ENCODE measurements at places on chromosomes 12 and 14.

GRCh38 chr14:77063571-77064171 lies 34.4 kb upstream of the CIPC start:
- peaks cover 12% of the 10 kb centered on the region for H3K4me1 ChIP-seq
- no peak overlapping the region for H3K4me3 ChIP-seq
- H3K36me3 ChIP-seq = no peaks in the 10 kb centered on the region
- no peak overlapping the region for H3K27ac ChIP-seq
- no peaks in the 10 kb centered on the region for H3K27me3 ChIP-seq
- DNase-seq = no peak

DNA sequence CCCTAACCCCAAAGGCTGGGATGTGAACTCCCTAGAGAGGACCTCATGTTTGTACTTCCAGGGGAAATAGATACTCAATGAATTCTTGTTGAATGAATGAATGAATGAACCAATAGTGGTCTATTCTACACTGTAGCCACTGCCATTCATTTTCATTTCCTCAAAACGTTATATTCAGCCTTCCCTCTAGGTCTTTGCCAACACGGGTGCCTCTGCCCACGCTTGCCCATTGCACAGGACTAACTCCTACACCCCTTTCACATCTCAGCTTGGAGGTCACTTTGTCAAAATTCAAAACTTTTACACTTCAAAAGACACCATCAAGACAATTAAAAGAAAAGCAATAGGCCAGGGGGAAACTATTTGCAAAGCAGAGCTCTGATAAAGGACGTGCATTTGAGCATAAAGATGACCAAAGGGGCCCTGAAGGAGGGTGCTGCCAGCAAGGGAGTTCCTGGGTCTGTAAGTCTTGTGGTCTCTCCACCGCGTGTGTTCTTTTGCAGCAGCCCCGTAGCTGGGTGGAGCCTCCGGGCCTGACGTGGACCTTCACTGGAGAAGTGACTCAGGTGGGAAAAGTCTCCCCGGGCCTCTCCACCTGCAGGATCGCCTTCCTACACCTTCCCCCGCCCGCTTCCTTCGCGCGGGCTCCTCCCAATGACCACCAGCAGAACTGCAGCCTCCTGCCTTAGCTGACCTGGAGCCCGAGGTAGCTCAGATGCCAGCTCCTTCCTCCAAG lies 31.5 kb downstream of the TMEM63C start:
- H3K4me3 ChIP-seq = no peak overlapping the region
- H3K27me3 ChIP-seq = no peaks in the 10 kb centered on the region
- no peak for DNase-seq
- no peaks in the 10 kb centered on the region for H3K4me1 ChIP-seq

- no peaks in the 10 kb centered on the region for H3K36me3 ChIP-seq
- no peaks in the 10 kb centered on the region for H3K27me3 ChIP-seq
- H3K4me3 ChIP-seq = no peak overlapping the region
- no peak overlapping the region for H3K27ac ChIP-seq
- DNase-seq = no peak
Observed at GRCh38 chr12:4779749-4780148, 59.5 kb downstream of the GALNT8 start.

- no peaks in the 10 kb centered on the region for H3K27me3 ChIP-seq
- H3K4me3 ChIP-seq = no peak overlapping the region
- H3K36me3 ChIP-seq = no peaks in the 10 kb centered on the region
- peak overlapping the region; percentile 30 for H3K27ac ChIP-seq
- DNase-seq = no peak
Observed at GRCh38 chr12:11780521-11781101, 131.1 kb downstream of the ETV6 start.

- DNase-seq = no peak
- peaks cover 40% of the 10 kb centered on the region for H3K4me1 ChIP-seq
- no peak overlapping the region for H3K27ac ChIP-seq
- H3K36me3 ChIP-seq = no peaks in the 10 kb centered on the region
- no peak overlapping the region for H3K4me3 ChIP-seq
Observed at GRCh38 chr14:105305345-105305744, 4.5 kb upstream of the BRF1 start.

DNA sequence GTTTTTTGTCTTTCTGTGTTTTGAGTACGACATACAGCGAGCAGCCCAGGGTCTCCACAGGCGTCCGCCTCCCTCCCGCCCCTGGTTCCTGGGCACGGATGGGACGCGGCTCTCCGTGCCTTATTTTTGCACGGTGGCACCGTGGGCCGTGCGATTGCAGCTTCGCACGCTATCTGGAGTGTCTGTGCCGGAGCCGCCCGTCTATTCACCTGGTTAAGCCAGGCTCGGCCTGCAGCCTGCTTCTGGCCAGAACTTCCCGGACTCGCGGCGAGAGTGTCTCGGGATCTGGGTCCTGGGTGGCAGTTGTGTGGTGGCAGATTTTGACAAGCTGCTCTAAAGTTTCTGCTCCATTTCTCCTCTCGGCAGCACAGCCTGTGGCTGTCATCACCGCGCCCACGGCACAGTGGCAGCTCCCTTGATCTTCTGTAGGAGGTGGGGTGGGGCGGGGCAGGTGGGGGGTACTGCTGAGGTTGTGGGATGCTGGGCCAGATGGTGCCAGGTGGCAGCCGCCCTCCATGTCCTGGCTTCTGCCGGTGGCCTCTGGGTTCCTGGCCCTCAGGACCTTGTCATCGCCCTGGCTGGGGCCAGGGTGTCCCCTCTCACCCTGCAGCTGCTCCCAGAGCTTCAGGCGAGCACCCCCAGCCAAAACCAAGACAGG lies 2.9 kb downstream of the MMP17 start:
- peak overlapping the region; percentile 31 for H3K27ac ChIP-seq
- no peaks in the 10 kb centered on the region for H3K27me3 ChIP-seq

GRCh38 chr14:54447231-54447692 lies 6.1 kb upstream of the CNIH1 start:
- DNase-seq = no peak
- no peaks in the 10 kb centered on the region for H3K36me3 ChIP-seq
- H3K27me3 ChIP-seq = no peaks in the 10 kb centered on the region
- H3K4me3 ChIP-seq = no peak overlapping the region

DNA sequence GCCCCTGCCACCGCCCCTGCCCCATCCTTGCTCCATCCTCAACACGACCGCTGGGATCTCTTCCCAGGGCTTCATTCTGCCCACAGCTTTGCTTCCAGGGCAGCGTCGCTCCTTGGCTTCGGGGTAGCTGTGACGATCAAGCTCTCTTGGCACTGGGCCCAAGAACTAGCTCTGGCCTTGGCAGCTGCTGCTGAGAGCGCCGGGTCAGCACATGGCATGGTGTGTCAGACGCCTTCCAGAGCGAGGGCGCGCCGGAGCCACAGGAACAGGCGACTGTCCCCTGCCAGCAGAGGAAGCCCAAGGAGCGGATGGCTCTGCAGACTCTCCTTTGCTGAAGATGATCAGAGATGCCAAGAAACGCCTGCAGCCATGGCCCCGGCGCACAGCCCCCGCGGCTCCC lies 15.9 kb downstream of the RAB35 start:
- peaks cover 44% of the 10 kb centered on the region for H3K36me3 ChIP-seq
- no peaks in the 10 kb centered on the region for H3K27me3 ChIP-seq
- H3K4me3 ChIP-seq = no peak overlapping the region
- no peak for DNase-seq
- H3K4me1 ChIP-seq = peaks cover 50% of the 10 kb centered on the region

DNA sequence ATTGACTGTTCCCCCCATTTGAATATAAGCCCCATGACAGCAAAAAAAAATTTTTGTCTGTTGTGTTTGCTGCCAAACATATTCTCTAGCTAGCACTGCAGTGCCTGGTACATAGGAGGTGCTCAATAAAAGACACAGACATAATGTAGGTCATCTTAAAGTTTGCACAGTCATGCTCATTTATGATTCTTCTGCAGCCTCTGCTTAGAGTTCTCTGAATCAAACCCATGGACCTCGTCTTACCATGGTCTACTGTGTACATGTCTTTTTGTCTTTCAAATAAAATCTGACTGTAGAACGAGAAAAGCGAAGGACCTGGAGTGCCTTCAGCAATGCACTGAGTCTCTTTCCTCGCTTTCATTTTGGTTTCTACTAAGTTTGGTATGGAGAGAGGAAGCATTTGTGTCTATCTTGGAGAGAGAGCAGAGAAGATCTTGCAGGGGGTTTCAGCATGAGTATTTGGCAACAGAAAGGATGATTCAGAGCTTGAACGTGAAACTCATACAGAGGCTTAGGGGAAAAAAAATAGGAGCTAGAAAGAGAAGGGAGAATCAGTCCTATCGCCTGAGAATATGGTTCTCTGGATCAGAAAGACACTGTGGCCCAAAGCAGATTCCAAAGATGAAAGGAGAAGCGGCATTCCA lies 38.8 kb upstream of the TMCC3 start:
- no peaks in the 10 kb centered on the region for H3K36me3 ChIP-seq
- H3K4me1 ChIP-seq = peaks cover 10% of the 10 kb centered on the region
- peak overlapping the region; percentile 21 for H3K4me3 ChIP-seq
- DNase-seq = no peak
- H3K27me3 ChIP-seq = no peaks in the 10 kb centered on the region

DNA sequence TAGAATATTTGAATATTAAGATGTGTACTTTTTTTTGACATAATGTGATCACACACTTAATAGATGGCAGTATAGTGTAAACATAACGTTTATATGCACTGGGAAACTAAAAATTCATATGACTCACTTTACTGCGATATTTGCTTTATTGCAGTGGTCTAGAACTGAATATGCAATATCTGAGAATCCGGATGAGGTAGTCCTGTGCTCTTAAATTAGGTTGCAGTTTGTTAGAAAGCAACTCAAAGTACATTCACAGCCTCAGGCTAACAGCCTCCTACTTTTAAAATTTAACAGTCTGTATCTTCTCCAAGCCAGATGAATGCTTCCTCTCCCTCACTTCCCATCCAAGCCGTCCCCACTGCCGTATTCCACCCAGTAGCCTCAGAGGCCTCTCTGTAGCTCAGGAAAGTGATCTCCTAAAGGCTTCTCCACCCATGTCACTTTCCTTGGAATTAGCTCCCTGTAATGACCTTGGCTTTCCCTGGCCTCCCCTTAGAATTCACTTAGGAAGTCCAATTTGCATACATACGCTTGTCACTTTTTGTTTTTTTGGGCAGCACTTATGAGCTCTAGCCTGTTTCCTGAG lies 43.7 kb downstream of the TESPA1 start:
- H3K27me3 ChIP-seq = no peaks in the 10 kb centered on the region
- no peak for DNase-seq
- H3K36me3 ChIP-seq = no peaks in the 10 kb centered on the region
- H3K4me3 ChIP-seq = no peak overlapping the region
- no peaks in the 10 kb centered on the region for H3K4me1 ChIP-seq

DNA sequence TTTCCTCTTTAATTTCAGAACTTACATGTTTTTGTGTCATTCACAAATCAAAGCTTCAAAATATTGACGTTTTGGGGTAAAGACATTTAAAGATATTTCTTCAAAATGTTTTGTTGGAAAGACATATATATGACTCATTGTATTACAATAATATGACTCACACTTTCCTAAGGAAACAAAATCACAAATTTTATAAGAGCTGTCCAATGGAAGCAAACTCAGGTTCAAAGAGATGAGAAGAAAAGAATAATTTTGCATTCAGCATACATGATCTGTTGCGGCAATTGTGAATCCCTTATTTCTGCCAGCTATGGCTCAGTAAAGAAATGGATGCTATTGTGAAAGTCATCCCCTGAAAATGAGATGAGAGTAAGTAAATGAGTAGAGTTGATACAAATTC lies 82.7 kb downstream of the GRIP1 start:
- H3K4me1 ChIP-seq = peaks cover 4% of the 10 kb centered on the region
- H3K27ac ChIP-seq = no peak overlapping the region
- no peak overlapping the region for H3K4me3 ChIP-seq
- no peaks in the 10 kb centered on the region for H3K36me3 ChIP-seq

- H3K27me3 ChIP-seq = no peaks in the 10 kb centered on the region
- DNase-seq = no peak
- H3K4me1 ChIP-seq = no peaks in the 10 kb centered on the region
- no peak overlapping the region for H3K27ac ChIP-seq
Observed at GRCh38 chr12:46358791-46359666, 13.5 kb downstream of the SLC38A2 start.

- no peak for DNase-seq
- peaks cover 39% of the 10 kb centered on the region for H3K4me1 ChIP-seq
- peaks cover 33% of the 10 kb centered on the region for H3K27me3 ChIP-seq
- H3K4me3 ChIP-seq = peak overlapping the region; percentile 5
- no peaks in the 10 kb centered on the region for H3K36me3 ChIP-seq
Observed at GRCh38 chr12:124655048-124655697, 87.8 kb upstream of the NCOR2 start.

DNA sequence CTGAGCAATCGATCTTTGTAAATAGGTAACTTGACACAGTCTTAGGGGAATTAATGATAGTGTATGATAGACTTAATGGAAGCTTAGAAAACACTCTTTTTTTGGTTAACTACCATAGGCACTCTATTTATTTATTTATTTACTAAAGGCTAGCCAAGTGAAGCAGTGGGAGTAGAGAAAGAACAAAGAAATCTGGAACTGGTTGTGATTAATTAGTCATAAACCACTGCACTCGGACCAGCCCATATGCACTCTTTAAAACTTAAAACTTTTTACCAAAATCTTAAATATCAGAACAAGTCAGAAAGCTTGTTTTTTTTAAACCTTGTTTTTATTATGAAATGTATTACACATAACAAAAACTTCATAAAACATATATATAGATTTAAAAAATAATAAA lies 49.5 kb upstream of the SRP54 start:
- H3K4me1 ChIP-seq = peaks cover 14% of the 10 kb centered on the region
- H3K36me3 ChIP-seq = no peaks in the 10 kb centered on the region
- H3K27me3 ChIP-seq = no peaks in the 10 kb centered on the region
- no peak for DNase-seq
- H3K27ac ChIP-seq = no peak overlapping the region

GRCh38 chr14:103520269-103520656 lies 2.4 kb downstream of the CKB start:
- H3K27me3 ChIP-seq = no peaks in the 10 kb centered on the region
- peaks cover 42% of the 10 kb centered on the region for H3K4me1 ChIP-seq
- peak overlapping the region; percentile 80 for H3K27ac ChIP-seq
- DNase-seq = no peak

GRCh38 chr12:26848156-26848825 lies 15.3 kb upstream of the ITPR2 start:
- DNase-seq = no peak
- H3K27ac ChIP-seq = no peak overlapping the region
- no peaks in the 10 kb centered on the region for H3K36me3 ChIP-seq
- H3K27me3 ChIP-seq = no peaks in the 10 kb centered on the region
- peaks cover 20% of the 10 kb centered on the region for H3K4me1 ChIP-seq

GRCh38 chr14:57405562-57405961 lies 15.2 kb downstream of the NAA30 start:
- no peaks in the 10 kb centered on the region for H3K27me3 ChIP-seq
- no peak overlapping the region for H3K27ac ChIP-seq
- H3K36me3 ChIP-seq = no peaks in the 10 kb centered on the region

GRCh38 chr12:11508699-11509098 lies 113.3 kb upstream of the PRB2 start:
- H3K27me3 ChIP-seq = no peaks in the 10 kb centered on the region
- H3K27ac ChIP-seq = no peak overlapping the region
- no peaks in the 10 kb centered on the region for H3K36me3 ChIP-seq
- no peak for DNase-seq
- H3K4me1 ChIP-seq = no peaks in the 10 kb centered on the region

GRCh38 chr12:130511285-130511684 lies 173.6 kb downstream of the PIWIL1 start:
- H3K4me1 ChIP-seq = no peaks in the 10 kb centered on the region
- no peak overlapping the region for H3K27ac ChIP-seq
- no peak overlapping the region for H3K4me3 ChIP-seq
- no peaks in the 10 kb centered on the region for H3K36me3 ChIP-seq
- DNase-seq = no peak

- H3K27me3 ChIP-seq = no peaks in the 10 kb centered on the region
- no peaks in the 10 kb centered on the region for H3K36me3 ChIP-seq
- DNase-seq = no peak
- H3K4me1 ChIP-seq = no peaks in the 10 kb centered on the region
- H3K27ac ChIP-seq = no peak overlapping the region
Observed at GRCh38 chr14:66610154-66610563, 102.2 kb downstream of the GPHN start.
